Stimulated activated CD8-positive, alpha-beta memory T cell treated with anti-CD3 and anti-CD28 coated beads, Interleukin-2, amount 100 ng/mL, for 1 hour (primary cell): ENCODE measurements at places on chromosomes 13 and 19.

DNA sequence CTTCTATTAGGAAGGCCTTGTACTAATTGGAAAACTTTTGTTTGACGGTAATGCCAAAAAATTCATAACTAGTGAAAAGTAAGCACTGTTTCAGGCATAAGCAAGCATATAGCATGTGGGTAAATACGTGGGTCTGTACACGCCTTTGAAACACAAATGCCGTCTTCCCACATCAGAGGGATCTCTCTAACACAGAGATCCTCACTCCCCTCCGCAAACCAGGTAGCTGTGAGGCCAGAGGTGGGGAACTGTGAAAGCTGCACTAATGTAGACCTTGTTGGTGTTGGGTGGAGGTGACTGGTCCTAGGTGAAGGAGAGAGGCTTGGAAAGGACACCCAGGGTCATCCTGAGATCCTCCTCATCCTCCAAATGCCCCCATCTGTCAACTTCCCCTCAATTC is 16.0 kb upstream of the POU2F2 start:
- DNase-seq: no peak

GRCh38 chr13:113418722-113419049 is 34.6 kb downstream of the ADPRHL1 start:
- DNase-seq: no peak

DNA sequence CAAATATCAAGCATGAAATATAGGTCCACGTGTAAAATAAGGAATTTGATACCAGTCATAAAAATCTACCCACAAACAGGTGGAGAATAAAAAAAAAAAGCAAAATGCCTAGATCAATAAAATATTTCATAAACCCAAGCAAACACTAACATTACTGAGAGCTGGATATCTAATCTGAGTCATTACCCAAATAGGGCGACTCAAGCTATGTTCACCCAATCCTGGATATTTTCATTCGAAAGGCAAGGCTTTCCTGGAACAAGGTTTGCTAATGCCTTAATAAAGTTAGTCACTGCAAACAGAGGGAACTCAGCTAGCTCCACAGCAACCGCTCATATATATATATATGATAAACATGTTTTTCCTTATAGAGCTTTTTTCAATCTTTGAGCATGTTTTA is 33.5 kb upstream of the TM9SF2 start:
- no peak for DNase-seq

GRCh38 chr19:4284176-4284958 is 5.3 kb downstream of the SHD start:
- no peak for DNase-seq

GRCh38 chr19:52748336-52748950 is 13.6 kb upstream of the ZNF611 start:
- no peak for DNase-seq

DNA sequence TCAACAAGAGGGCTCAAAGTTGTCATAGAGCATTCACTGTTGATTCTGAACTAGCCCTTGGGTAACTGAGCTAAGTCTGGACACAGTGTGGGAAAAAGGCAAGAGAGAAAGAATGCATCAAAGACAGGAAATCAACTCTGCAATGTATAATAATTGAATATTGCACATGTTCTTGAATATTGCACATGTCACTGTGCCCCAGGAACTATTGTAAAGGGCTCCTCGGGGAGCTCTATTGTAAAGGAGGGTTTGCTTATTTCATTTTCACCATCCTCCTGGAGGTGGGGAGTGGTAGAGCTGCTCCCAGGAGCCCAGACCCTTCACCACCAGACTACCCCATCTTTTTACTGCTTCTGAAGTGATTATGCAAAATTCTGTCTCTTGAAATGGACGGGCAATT is 44.4 kb upstream of the ITM2B start:
- no peak for DNase-seq

DNA sequence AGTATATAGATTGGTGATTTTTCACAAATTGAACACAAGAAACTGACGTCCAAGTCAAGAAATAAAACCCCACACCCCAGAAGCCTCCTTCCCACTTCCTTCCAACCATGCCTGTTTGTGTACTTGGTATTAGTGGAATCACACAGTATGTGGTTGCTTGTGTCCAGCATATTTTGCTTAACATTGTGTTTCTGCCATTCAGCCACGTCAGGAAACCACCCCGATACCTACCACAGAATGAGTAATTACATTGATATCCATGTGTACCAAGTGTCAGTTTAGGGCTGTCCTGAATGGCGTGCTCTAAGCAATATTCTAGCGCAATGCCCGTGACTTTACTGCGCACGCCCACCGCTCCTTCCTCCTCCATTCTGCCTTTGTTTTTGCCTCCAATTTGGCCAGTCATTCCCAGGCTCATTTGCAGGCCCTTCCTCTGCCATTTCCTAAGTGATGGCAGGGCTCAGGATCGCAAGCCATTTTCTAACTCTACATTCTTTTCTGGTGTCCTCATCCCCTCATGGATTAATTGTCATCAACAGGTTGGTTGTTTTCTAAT is 25.9 kb upstream of the MPHOSPH8 start:
- no peak for DNase-seq

GRCh38 chr13:83992566-83993358 is 110.5 kb upstream of the SLITRK1 start:
- DNase-seq: no peak

DNA sequence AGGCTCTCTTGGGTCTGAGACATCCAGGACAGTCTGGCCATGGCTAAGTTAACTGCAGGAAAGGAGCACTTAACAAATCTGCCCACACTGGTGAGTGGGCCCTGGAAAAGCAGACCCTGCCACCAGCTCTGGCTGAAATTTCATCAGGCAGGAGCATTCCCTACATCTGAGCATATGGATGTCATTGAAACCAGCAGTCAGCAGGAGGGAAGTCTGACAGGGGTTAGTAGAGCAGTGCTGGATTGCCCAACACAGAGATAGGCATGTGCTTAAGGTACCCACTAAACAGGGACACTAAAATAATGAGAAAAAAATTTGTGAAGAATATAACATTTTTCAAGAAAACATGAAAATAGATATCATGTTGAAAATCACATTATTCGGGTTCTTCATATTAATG is 13.6 kb upstream of the ACOD1 start:
- no peak for DNase-seq

DNA sequence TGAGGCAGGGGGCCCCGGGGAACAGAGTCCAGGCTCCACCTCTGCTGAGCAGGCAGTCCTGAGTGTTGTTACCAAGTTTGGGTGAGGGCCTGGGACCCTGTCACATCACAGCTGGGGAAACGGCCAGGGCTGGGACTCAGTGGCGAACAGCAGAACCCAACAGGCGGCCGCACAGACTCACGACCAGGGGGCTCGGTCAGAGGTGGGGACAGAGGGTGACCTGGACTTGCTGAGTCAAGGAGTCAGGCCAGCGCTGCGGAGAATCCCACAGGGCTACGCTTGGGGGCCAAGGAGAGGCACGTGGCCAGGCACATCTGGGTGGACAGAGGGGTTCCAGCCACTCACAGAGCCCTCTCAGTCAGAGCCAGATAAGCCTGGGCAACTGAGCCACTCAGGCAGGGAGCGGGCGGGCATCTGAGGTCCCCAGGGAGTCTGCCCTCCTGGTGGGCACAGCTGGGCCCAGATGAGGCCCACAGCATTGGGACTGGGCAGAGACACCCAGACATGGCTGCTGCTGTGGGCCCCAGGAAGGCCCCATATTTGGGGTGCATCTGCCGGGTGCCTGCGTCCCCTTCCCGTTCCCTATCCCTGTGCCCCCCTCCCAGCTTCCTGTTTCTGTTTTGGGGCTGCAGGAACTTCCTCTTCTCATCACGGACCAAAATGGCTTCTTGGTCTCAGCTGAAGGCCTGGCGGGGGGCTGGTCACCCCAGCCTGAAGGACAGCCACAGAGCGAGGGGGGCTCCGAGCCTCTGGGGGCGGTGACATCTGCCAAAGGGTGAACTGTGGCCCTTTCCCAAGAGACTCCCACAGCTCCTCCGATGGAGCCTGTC is 34.0 kb downstream of the CEBPA start:
- no peak for DNase-seq

DNA sequence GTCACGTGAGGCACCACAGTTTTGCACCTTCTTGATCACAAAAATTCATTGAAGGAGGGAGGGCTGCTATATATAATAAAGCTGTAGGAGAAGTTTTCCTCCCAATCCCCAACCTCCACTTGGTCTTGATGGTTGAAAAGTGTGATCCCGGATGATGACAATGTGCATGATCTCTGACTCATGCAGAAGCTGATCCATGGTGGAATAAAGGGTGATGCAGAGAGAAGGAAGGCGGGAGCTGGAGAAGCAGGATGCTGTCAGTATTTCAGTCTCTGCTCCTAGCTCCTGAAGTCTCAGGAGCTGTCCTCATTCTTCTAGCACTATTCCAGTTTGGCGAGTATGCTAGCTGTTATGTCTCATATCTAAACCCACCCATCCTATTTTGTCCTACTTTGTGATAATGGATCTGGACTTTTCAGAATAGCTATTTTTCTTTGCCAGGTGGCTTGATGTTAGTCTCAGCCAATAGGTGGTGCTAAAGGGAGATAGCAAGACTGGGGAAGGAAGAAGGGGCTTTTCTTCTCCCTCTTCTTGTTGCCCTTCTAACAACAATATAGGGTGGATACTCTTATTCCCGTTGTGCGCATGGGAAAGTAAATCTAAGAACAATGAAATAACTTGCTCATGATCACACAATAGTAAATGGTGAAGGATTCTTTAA is 65.6 kb upstream of the HTR2A start:
- no peak for DNase-seq

DNA sequence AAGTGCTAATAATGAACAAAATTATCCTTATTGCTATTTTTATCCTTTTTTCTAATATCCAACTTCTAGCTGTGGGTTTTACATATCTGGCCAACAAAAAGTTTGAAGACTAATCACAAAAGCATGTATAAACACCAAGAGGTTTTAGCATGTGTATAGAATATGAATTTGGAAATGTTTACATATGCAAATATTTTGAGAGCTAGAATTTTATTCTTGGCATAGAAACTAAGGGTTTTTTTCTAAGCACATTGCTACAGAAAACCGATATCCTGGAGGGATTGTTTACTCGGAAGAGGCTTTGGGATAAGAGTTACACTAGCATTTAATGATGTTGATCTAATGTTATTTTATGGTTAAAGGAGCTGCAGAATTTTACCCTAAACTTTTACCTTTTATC is 392.1 kb downstream of the EFNB2 start:
- DNase-seq: no peak

GRCh38 chr19:49212016-49212701 is 54.6 kb downstream of the TRPM4 start:
- no peak for DNase-seq

- DNase-seq: no peak
These were observed 42.7 kb upstream of the MIR17HG start for GRCh38 chr13:91304741-91305140.

DNA sequence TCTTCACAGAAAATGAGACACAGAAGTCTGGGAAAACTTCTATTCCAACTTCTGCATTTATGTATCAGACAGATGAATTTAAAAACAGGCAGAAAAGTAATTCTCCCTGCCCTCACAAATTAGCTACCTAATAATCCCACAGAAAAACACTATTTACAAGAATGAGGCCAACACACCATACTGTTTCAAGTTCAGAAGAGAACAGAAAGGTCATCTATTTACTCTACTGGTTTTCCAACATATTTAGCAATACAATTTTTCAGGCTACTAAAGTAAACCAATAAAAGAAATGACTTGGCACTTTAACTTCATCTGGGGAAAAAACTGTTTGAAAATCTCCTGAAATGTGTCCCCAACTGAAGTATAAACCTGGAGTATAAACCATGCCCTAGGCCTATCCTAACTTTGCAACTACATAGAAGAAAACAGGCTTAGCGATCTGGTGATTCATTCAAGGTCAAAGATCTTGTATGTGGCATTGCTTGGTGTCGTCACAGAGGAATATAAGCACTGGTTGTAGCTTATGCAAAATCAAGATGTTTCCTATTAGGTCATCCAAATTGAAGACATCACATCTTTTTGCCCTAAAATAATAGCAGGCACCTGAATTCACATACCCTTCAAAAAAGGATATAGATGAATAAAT is 20.1 kb upstream of the EBPL start:
- DNase-seq: no peak

DNA sequence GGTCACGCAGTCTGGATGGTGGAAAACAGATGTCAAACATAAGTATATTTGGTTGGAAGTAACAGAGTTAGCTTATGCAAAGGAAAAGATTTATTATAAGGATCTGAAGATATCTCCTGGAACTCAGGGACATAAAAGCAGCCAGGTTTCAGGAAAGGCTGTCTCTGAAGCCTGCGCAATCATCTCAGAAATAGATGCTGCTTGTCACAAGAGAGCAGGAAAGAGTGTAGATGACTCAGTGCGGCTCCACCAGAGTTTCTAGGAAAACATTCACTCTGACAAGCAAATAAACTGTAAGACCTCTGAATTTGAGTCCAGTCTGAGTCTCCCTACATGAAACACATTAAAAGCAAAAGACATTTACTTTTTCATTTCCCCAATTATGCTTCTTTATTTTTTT is 220.4 kb upstream of the HTR2A start:
- DNase-seq: no peak

DNA sequence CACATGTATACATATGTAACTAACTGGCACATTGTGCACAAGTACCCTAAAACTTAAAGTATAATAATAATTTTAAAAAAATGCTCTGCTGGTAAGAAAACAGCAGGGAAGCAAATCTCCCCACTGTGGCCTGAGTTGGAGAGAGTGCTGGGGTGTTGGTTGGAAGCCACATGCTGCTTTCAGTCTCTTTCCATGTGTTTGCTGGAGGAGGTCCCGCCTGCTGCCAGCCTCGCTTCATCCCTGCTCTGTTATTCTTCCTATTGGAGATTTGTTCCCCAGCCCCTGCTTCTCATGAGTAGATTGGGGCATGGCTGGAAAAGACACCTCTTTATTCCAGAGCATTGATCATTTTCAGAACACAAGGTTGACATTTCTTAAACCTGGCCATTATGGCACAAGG is 230.5 kb downstream of the FGF9 start:
- no peak for DNase-seq

DNA sequence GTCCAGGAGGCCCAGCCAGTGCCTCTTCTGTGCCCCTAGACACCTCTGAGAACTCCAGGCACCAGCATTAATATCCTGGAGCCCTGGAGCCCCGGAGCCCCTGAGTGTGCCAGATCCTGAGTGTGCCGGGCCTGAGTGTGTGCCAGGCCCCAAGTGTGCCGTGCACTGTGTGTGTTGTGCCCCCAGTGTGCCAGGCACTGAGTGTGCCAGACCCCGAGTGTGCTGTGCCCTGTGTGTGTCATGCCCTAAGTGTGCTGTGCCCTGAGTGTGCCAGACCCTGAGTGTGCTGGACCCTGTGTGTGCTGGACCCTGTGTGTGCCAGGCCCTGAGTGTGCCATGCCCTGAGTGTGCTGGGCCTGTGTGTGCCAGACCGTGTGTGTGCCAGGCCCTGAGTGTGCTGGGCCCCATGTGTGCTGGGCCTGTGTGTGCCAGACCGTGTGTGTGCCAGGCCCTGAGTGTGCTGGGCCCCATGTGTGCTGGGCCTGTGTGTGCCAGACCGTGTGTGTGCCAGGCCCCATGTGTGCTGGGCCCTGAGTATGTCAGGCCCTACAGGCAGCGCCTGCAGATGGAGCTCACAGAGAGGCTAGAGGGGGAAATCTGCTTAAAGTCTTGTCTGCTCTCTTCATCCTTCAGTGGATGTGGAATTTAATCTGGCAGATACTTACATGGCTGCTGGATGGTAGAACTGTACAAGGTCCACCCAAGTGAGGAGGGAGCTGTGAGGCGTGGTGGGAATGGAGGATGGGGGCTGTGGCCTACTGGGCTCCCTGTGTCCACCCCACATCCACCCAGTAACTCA is 53.9 kb downstream of the C13orf46 start:
- DNase-seq: no peak

GRCh38 chr13:41995946-41996345 is 35.0 kb upstream of the VWA8 start:
- no peak for DNase-seq

- no peak for DNase-seq
These were observed 683.1 kb downstream of the DIAPH3 start for GRCh38 chr13:59480396-59481259.

- DNase-seq: no peak
These were observed 9.9 kb downstream of the GRIK5 start for GRCh38 chr19:42060117-42060516.
